ENCODE measurements at places on chromosomes 1 and 21.

DNA sequence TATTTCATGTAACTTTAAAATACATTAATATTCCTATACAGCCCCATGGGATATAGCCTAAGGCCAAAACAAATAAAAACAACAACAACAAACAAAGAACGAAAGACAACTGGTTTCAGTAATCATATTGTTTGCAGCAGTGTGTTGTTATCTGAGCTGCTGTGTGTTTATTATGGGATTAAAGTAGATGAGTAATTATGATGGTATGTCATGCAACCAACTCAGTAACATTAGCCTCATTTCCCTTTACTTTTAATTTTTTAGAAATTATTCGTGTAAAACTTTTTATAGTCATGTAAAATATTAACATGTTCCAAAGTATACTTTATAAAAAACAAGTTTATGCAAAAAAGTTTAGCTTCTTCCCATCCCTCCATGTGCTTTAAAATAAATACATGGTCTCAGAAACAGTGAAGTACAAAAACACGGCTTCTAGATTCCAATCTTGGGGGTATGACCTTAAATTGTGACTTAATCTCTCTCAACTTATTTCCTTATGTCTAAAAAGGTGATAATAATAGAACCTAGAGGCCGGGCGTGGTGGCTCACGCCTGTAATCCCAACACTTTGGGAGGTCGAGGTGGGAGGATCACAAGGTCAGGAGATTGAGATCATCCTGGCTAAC is 176.1 kb downstream of the SLC45A1 start:
- DNase-seq = no peak

DNA sequence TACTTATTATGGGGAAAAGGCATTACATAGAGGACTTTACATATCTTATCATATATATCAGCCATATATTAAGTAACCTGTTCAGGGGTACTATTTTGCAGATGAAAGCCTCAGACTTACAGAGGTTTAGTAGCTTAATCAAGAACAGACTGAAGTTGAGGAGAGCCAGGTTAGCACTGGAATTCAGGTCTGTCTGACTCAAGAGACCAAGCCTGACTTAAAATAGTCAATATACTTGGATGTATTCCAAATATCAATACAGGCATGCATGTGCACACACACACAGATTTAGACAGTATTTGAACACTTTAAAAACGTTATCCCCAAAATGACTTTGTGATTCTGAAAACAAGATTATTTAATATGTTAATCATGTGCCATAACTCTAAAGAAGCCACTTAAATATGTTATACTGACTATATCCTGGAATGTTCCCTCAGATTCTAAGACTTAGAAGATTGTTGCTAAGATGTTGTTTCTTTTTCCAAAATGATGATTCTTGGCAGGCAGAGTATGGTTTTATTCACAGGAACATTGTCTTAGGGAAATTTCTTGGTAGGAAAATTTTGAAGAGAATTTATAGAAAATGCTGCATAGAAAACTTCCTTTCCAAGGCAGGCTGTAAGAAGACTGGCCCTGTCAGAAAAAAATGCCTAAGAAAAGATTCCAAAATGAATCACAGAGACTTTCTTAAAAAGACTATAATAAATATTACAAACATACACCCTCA is 61.6 kb downstream of the ADAMTS1 start:
- no peak for DNase-seq

- DNase-seq = no peak
Observed at GRCh38 chr1:64537942-64538341, 68.0 kb downstream of the CACHD1 start.

GRCh38 chr21:38631206-38631605 is 132.9 kb upstream of the ERG start:
- DNase-seq = no peak

DNA sequence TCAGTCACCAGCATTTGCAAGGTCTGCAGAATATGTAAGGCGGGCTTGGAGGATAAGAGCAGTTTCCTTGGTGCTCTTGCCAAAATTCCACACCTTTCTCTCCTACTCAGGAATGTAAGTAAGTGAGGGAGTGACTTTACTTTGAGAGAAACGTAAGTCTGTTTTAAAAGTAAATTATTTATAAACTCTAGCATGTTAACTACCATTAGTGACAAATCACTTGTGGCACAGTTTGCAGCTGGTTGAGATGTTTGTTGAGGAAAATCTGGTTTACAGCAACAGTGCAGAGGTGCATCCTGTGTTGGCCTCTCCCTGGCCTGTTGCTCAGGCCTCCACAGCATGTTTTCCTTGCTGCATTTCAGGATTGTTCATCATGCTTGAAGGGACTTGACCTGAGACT is 8.5 kb downstream of the CGN start:
- no peak for DNase-seq

- DNase-seq = no peak
Observed at GRCh38 chr1:6245086-6245868, 1.3 kb downstream of the HES3 start.

- DNase-seq = no peak
Observed at GRCh38 chr1:82695443-82695842, 894.7 kb downstream of the ADGRL2 start.

DNA sequence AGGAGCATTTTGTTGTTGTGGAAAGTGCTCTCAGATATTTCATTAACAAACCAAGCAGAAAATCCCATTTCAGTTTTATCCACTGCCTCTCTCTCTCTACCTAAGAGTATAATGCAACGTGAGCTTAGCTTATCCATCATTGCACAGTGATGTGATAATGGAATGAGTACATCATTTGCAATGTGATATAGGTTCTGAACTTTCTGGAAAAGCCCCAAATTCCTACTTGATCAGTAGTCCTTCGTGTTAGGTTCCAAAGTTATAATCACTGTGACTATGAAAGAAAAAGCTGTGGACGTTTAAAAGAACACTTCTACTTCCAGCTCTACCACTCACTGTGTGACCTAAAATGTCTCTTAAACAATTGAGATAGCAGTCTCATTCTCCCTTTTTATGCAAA is 76.4 kb upstream of the PRMT6 start:
- DNase-seq = no peak

DNA sequence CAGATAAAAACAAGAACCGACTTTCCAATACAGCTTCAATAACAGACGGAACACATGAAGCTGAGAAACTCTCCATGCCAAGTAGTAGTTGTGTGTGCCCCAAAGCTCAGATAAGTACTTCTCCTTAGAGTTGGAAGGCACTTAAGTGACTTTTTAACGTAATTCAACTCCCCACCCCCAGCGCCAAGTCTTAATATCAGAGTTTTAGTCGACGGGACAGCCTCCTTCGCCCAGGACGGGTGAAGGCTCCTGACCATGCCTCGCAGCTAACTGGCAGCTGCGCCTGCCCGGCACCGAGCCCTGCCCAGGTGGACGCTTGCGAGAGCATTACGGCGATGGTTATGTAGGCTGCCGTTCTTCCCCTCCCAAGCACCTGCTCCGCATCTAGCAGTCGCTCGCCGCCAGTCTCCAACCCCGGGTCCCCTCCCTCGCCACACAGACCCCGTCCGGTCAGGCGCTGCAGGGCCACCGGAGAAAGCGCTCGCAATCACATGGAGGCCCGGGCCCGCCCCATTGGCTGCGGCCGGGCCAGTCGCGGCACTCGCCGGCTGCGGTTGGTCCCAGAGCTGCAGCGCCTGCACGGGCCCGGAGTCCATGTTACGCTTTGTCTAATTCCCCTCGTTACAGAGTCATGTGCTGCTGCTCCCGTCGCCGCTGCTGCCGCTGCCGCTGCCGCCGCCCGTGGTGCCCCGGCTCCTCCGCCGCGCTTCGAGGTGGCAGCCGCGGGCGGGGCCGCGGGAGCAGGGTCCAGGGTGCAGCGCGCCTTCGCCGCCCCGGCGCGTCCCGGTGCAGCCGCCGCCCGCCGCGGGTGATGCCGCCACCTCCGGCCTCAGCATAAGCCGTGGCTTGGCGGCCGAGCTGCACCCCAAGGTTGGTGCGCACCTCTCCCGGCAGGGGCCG is at the start of gene LRRC8D:
LRRC8D (plus strand) TSS at position 611 of the 900 bp plus-strand sequence. CDS start 112,037 bp downstream, outside the sequence.
- peak; percentile 52 for DNase-seq

DNA sequence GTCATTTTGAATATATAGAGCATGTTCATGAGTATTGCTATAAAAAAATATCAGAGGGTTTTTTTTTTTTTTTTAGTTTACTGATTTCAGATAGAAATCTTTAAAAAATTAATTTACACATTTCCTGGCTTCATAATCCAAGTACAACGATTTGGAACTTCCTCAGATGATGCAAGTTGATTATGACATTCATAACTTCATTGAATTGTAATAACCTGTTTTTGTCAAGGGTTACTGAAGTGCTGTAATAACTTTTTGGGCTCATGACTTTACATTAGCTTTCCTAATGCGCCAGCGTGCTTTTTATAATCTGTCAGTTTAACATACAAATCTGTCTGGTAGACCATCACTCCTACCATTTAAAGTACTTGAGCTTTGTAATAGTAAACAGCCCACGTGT is 81.3 kb downstream of the SASS6 start:
- no peak for DNase-seq
